Brain (organoid and tissue), 16 donors: ENCODE measurements at places on chromosomes 12 and 14.

DNA sequence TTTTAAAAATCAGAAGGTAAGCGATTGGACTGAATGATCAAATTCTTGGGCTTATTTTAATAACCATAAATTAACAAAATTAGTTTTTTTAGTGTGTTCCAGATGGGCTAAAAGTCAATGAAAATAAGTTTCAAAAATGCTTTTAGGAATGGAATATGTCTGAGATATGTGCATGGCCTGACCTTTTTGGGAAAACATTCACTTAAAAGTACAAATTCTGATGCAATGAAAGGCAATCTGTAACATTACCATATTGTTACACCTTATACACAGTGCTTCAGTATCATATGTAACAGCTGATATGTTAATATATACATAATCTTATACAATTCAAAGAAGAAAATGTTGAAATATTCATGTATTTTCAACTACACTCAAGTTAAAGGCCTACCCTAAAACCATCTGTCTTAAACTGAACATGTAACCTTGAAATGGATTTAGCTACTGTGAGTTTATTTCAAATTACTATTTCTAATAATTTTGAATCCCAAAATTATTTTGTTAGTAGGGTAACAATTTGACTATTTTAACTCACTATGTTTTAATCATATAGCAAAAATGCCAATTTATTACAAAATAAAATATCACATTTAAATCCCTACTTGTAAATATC is 84.8 kb downstream of the EEA1 start:
- no peak for DNase-seq

GRCh38 chr12:29691161-29691854 is 92.4 kb downstream of the TMTC1 start:
- no peak for DNase-seq

DNA sequence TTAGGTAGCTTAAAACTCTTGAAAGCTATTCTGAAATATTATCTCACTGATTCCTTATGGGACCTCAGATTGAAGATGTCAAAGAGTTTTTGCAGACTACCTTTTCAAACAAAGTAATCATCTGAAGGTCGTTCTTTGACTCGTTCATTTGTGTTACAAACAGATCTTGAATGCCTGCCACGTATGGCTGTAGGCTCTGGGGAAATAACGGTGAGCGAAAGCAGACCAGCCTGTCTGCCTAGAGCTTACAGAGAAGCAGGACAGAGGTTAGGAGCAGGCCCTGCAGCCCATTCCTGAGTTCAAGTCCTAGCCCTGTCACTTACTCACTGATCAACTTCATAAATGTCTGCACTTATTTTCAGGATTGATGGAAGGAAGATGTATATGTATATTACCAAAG is 83.6 kb downstream of the FLRT2 start:
- DNase-seq = no peak

GRCh38 chr14:51780006-51780692 is 80.3 kb upstream of the GNG2 start:
- DNase-seq = peak; percentile 91

GRCh38 chr12:64029013-64029857 is 184.7 kb downstream of the SRGAP1 start:
- DNase-seq = no peak

- no peak for DNase-seq
Measured at GRCh38 chr12:64806593-64807460, 17.6 kb upstream of the TBC1D30 start.

GRCh38 chr12:6909421-6910145 is 4.8 kb upstream of the ENO2 start:
- DNase-seq = no peak

- DNase-seq = peak; percentile 5
Measured at GRCh38 chr14:67510836-67511235, 22.3 kb upstream of the PLEKHH1 start.

- peak; percentile 66 for DNase-seq
Measured at GRCh38 chr14:64681796-64682710, 22.2 kb upstream of the PLEKHG3 start.

DNA sequence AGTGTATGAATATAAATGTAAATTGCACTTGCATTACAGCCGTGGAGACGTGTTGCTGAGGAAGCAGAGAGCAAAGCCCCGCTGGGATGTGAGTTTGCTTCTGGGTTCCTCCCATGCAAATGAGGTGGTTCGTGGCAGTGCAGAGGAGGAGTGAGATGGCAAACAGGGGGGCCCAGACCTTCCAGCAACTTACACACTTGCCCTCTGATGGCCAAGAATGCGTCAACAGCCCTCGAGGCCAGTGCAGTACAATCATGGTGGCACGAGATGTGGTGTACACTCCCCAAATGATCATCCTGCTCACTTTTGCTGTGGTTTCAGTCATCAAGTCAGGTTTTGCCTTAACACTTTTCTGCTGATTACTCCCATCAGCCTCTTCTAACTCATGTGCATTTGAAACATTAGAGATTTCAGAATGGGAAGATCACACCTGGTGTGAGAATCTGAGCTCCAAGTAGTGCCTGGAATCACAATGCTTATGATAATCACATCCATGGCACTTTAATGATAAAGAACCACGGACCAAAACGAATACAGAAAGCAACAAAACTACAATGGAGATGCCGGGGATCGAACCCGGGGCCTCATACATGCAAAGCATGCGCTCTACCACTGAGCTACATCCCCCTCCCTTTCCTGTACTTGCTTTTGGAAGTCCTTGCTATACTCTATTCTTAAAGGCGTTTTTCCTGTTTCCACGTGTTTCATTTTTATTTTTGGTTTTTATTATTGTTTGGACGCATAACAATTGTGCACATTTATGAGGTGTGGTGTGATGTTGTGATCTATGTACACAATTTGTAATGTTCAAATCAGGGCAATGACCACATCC is 7.0 kb upstream of the UBC start:
- peak; percentile 71 for DNase-seq

- DNase-seq = no peak
Measured at GRCh38 chr14:89571491-89571890, 154.5 kb upstream of the FOXN3 start.
